ENCODE measurements at places on chromosomes 4 and X.

- DNase-seq = peak; percentile 41
Observed at GRCh38 chr4:2243681-2244380, 1.9 kb upstream of the HAUS3 start.

- DNase-seq = no peak
Observed at GRCh38 chr4:182022909-182023308, 220.3 kb upstream of the TENM3 start.

DNA sequence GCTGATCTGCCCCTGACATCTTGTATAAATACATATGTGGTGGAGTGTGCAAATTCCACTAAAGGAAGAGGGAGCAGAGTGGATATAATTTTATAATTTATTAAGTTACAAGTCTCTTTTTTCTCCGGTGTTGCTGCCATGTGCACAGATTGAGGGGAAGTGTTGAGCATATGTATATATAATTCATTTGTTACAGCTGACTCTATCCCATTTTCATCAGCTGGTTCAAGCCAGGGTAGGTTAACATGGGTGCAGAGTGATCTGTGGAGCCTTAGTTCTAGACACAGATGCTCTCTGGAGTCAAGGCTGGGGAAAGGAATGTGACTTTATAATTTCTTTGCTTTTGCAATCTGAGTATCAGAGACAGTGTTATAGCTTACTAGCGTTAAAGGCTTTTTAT, 103.5 kb downstream of the WWC2 start:
- no peak for DNase-seq

GRCh38 chr4:8153441-8153840, 5.2 kb downstream of the ABLIM2 start:
- DNase-seq = no peak

- DNase-seq = no peak
Observed at GRCh38 chr4:152363086-152363485, 172.8 kb downstream of the FBXW7 start.
